ENCODE measurements at places on chromosomes 6 and 20.

DNA sequence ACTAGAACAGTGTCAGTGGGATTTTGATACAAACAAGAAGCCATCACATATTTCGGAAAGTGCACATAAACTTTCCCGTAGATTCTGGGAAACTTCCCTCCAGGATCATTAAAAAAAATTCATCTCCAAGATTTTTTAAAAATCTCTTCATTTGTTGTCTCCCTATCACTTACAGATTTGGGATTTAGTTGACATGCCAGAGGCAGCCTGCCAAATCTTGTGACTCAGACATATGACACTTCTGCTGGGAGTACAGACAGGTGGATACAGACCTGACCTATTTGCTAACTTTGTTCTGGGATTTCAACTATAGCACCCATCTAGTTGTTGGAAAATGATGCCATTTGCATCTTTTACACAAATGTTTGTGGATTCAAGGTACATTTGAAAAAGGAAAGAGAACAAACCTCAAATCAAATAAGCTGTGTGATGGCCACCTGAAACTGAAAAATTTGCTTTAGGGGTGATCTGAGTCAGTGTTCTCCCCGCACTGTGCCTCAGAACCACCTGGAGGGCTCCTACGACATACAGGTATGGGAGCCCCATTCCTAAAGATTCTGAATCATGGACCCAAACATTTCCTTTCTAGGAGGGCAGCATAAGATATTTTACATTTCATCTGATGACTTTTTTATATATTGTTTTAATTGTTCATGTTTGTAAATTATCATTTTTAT lies 21.9 kb upstream of the CD2AP start:
- no peaks in the 10 kb centered on the region for H3K36me3 ChIP-seq
- H3K4me3 ChIP-seq, result no peak overlapping the region
- no peak overlapping the region for H3K27ac ChIP-seq
- no peak for DNase-seq
- H3K27me3 ChIP-seq, result no peaks in the 10 kb centered on the region

- H3K4me1 ChIP-seq, result no peaks in the 10 kb centered on the region
- no peak for DNase-seq
- no peaks in the 10 kb centered on the region for H3K36me3 ChIP-seq
- H3K27ac ChIP-seq, result no peak overlapping the region
- no peak overlapping the region for H3K4me3 ChIP-seq
These were observed 288.9 kb downstream of the PREX1 start for GRCh38 chr20:48538856-48539255.

DNA sequence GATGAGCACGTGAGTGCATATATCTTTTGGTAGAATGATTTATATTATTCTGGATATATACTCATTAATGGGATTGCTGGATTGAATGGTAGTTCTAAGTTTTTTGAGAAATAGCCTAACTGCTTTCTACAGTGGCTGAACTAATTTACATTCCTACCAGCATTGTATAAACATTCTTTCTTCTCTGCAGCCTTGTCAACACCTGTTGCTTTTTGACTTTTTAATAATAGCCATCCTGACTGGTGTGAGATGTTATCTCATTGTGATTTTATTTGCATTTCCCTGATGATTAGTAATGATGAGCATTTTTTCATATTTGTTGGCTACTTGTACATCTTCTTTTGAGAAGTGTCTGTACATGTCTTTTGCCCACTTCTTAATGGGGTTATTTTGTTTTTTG lies 116.3 kb downstream of the ADTRP start:
- no peaks in the 10 kb centered on the region for H3K27me3 ChIP-seq
- no peak overlapping the region for H3K4me3 ChIP-seq
- H3K36me3 ChIP-seq, result no peaks in the 10 kb centered on the region
- no peaks in the 10 kb centered on the region for H3K4me1 ChIP-seq

DNA sequence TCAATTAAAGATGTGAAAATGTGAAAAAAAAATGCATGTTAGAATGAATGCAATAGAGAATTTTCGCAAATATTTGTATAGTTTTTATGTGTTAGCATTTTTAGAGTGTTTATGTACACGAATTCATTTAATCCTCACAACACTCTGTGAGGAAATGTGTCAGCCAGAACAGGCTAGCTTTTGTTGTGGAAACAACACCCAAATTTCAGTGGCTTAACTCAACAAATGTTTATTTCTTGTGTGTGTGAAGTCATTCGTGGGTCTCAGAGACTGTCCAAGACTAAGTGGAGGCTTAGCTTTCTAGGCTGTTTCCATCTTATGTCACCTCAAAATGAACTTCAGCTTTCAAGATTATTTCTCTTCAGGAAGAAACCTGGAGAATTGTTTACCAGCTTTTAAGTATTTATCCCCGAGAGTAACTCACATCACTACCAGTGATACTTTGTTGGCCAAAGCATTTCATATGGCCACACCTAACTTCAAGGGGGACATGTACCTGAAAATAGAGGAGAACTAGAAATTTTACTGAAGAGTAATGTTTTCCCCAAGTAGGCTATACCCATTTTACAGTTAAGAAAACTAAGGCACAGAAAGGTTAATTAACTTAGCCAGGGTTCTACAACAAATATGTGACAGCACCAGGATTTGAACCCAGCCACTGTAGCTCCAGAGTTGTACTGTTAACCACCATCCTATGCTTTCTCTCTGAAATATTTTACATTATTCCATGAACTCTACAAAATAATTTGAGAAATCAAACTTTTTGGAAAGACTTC lies 306.1 kb downstream of the QKI start:
- H3K4me1 ChIP-seq, result no peaks in the 10 kb centered on the region
- no peak overlapping the region for H3K27ac ChIP-seq
- H3K36me3 ChIP-seq, result no peaks in the 10 kb centered on the region
- no peak for DNase-seq
- no peaks in the 10 kb centered on the region for H3K27me3 ChIP-seq

- DNase-seq, result no peak
- H3K27me3 ChIP-seq, result no peaks in the 10 kb centered on the region
- no peak overlapping the region for H3K27ac ChIP-seq
- no peaks in the 10 kb centered on the region for H3K4me1 ChIP-seq
These were observed 9.1 kb downstream of the DNAJC5 start for GRCh38 chr20:63903796-63904561.

GRCh38 chr6:168206661-168207274 lies 112.8 kb downstream of the DACT2 start:
- no peak overlapping the region for H3K27ac ChIP-seq
- H3K4me1 ChIP-seq, result no peaks in the 10 kb centered on the region
- no peaks in the 10 kb centered on the region for H3K27me3 ChIP-seq

GRCh38 chr20:21569586-21569985 lies 55.7 kb upstream of the NKX2-2 start:
- no peak for DNase-seq
- H3K36me3 ChIP-seq, result no peaks in the 10 kb centered on the region
- H3K4me3 ChIP-seq, result no peak overlapping the region
- no peaks in the 10 kb centered on the region for H3K4me1 ChIP-seq

DNA sequence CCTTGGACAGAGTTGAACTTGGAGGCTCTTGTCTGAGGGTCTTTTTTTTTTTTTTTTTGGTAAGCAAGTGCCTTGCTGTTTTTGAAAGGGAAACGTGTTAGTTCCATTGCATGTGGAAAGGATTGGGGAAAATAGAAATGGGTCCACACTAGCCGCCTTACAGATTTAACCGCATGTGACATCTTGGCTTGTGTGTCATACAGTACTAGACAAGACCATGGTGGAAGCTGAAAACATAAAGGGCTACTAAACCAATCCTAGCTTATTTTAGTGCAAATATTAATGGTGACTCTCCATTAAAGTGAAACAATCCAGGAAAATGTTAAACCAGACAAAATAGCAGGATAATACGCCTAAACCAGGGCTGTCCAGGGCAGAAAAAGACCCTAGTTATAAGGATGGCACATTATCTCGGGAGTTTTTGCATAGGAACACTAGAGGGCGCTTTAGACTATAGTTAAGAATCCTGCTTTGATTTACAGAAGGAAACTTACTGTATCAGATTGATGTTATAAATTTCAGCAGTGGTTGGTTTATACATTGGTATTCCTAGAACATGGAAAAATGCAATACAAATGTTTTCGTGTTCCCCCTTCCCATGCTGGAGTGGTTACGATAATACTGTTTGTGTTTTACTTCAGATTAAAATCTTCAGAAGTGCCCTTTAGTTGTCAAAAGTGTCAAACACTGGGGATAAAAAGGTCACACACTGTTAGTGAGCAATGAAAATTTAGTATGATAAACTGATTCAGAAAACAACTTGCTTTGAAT lies 59.8 kb upstream of the DEK start:
- no peaks in the 10 kb centered on the region for H3K27me3 ChIP-seq
- no peak overlapping the region for H3K27ac ChIP-seq
- H3K4me3 ChIP-seq, result no peak overlapping the region
- no peaks in the 10 kb centered on the region for H3K4me1 ChIP-seq
- no peaks in the 10 kb centered on the region for H3K36me3 ChIP-seq

- no peak for DNase-seq
- H3K4me1 ChIP-seq, result no peaks in the 10 kb centered on the region
- no peak overlapping the region for H3K27ac ChIP-seq
- no peaks in the 10 kb centered on the region for H3K27me3 ChIP-seq
These were observed 99.6 kb downstream of the PREX1 start for GRCh38 chr20:48728042-48728825.

GRCh38 chr20:1403624-1404023 lies 10.8 kb upstream of the FKBP1A start:
- no peak overlapping the region for H3K27ac ChIP-seq
- no peaks in the 10 kb centered on the region for H3K36me3 ChIP-seq
- no peak for DNase-seq
- H3K4me1 ChIP-seq, result no peaks in the 10 kb centered on the region

- DNase-seq, result no peak
- no peak overlapping the region for H3K27ac ChIP-seq
- no peak overlapping the region for H3K4me3 ChIP-seq
- H3K27me3 ChIP-seq, result no peaks in the 10 kb centered on the region
- no peaks in the 10 kb centered on the region for H3K36me3 ChIP-seq
- H3K4me1 ChIP-seq, result no peaks in the 10 kb centered on the region
These were observed 14.4 kb downstream of the PTPRA start for GRCh38 chr20:2887715-2888114.

DNA sequence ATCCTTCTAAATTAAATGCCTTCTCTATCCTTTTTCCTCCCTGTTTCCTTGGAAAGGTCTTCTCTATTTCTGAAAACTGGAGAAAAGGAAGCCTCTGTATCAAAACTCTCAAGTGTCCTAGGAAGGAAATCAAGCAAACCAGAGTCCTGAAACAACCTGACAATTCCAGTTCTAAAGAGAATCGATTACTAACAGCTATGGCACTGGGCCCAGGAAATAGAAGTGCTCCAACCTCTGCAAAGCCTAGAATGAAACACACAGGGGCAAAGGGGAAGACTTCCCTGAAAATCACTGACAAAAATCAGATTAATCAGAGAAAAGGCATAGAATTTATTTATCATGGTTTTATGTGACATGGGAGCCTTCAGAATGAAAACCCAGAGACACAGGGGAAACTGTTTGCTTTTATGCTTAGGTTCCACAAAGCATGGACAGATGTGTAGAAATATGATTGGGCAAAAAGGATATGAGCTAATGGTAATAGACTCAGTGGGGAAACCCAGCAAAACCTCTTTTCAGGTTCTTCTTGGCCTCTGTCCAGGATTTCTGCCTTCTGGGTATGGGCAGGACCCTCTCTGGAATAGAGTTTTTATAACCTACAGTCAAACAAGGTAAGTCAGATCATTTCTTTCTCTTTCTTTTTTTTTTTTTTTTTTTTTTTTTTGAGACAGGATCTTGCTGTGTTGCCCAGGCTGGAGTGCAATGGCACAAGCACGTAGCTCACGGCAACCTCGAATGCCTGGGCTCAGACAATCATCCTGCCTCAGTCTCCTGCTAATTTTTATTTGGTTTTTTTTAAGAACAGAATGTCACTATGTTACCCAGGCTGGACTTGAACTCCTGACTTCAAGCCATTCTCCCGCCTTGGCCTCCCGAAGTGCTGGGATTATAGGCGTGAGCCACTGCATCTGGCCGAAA lies 91.7 kb downstream of the CD24 start:
- no peak for DNase-seq
- H3K27me3 ChIP-seq, result no peaks in the 10 kb centered on the region
- no peaks in the 10 kb centered on the region for H3K36me3 ChIP-seq
- no peak overlapping the region for H3K4me3 ChIP-seq
- no peaks in the 10 kb centered on the region for H3K4me1 ChIP-seq

GRCh38 chr20:31578448-31579138 lies 26.5 kb upstream of the ID1 start:
- H3K4me3 ChIP-seq, result no peak overlapping the region
- no peaks in the 10 kb centered on the region for H3K36me3 ChIP-seq
- DNase-seq, result no peak
- no peak overlapping the region for H3K27ac ChIP-seq
- no peaks in the 10 kb centered on the region for H3K4me1 ChIP-seq

DNA sequence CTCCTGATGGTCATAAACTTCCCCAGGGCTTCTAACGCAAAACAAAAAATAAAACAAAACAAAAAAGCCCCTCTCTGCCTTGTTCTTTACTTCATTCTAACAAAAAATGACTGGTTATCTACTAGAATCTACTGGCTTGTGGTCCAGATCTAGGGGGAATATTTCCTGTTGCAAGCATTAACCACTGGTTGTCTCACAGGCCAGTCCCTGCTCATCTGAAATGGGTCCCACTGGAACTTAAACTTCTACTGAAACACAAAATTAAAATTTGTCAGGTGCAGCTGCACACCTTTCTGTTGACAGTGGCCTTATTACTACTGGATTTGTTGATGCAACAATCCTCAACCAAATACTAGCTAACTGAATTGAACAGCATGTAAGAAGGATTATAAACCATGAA lies 5.5 kb downstream of the SIRPG start:
- no peaks in the 10 kb centered on the region for H3K36me3 ChIP-seq
- no peaks in the 10 kb centered on the region for H3K27me3 ChIP-seq
- no peak overlapping the region for H3K27ac ChIP-seq
- no peak overlapping the region for H3K4me3 ChIP-seq
- no peaks in the 10 kb centered on the region for H3K4me1 ChIP-seq
- DNase-seq, result no peak

DNA sequence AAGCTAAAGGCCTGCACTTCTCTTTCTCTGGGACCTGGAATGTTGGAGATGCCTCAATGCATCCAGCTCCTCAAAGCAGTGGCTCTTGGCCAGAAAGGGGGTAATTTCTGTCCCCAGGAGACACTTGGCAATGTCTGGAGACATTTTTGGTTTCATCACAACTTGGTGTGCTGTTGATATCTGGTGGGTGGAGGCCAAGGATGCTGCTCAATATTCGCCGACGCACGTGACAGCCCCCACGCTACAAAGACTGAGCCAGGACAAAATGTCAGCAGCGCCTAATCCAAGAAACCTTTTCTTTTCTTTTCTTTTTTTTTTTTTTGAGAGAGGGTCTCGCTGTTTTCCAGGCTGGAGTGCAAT lies 79.8 kb downstream of the SULF2 start:
- peak overlapping the region; percentile 20 for H3K4me3 ChIP-seq
- H3K36me3 ChIP-seq, result no peaks in the 10 kb centered on the region
- H3K4me1 ChIP-seq, result no peaks in the 10 kb centered on the region
- DNase-seq, result no peak
